H4 (cell line): ENCODE measurements at places on chromosomes 4 and X. TPM values are rescaled to one million over a fixed set of nuclear protein-coding genes. Genes with fewer than 3 reads are reported as not detected.

DNA sequence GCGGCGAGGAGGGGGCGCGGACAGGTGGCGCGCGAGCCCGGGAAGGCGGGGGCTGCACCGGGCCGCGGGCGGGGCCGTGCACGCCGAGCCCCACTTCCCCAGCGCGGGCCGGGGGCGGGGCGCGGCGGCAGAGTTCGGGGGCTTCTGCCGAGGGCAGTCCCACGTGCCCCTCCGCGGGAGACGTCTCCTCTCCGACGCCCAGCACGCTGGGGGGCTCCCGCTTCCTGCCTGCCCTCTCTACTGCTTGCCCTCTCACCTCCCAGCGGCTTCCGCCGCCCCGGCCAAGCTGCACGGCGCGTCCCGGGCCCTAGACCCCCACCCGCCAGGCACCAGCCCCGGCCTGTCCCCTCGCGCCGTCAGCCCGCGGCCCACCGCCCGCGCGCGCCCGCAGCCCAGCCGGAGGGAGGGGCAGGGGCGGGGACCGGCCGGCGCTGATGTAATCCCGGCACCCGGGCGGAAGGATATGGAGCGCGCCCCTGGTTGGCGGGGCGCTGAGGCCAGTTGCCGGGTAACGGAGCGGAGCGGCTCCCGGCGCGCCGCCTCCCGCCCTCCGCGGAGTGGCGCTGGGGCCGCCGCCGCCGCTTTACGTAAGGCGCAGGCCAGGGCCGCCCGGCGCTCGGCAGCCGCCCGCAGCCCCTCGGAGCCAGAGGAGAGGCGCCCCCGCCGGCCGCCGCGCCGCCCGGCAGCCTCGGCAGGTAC is at the start of gene KIAA0232:
Gene KIAA0232 (plus strand): TSS at position 581 of the 699 bp plus-strand sequence. CDS start 41,727 bp downstream, outside the sequence.
- DNase-seq: peak; percentile 82

GRCh38 chr4:65951177-65951576 is 280.9 kb upstream of the EPHA5 start:
- no peak for DNase-seq

Gene SERPINA7
- total RNA-seq: not detected in 2 replicates

DNA sequence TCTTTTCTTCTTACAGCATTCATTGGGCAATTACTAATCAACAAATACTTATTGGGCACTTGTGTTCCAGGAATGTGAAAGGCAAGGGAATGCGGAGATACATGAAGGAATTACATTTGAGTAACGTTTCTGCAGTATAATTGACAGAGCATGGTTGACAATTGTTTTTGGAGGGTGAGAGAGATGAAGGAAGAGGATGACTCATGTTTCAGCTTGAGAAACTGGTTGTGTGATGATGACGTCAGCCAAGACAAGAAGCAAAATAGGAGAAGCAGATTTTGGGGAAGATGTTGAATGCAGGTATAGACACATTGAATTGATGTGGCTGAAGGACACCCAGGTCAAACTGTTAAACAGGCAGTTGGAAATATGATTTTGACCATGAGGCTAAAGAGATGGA is 8.0 kb upstream of the CPEB2 start:
- no peak for DNase-seq

DNA sequence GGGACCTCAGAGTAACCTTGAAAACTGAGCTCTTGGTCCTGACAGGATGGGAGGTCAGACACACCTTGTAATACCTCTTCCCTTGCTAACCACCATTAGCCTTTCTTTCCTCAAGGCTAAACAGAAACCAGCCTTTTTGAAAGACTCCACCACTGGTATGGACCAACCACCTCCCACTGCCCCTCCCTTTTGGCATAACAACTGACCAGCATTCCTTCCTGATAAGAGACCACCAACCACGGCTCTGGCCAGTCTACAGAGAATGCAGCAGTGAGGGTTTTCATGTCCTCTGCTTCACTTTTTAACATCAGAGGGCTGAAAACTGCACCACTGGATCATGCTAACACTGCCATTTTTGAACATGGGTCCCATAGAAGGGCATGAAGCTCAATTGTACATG is 100.2 kb upstream of the MID1IP1 start:
- peak; percentile 8 for DNase-seq
